ENCODE measurements at places on chromosomes 6 and 20.
A peak's percentile ranks its signal among the peaks of the same experiment; 100 is the strongest.

DNA sequence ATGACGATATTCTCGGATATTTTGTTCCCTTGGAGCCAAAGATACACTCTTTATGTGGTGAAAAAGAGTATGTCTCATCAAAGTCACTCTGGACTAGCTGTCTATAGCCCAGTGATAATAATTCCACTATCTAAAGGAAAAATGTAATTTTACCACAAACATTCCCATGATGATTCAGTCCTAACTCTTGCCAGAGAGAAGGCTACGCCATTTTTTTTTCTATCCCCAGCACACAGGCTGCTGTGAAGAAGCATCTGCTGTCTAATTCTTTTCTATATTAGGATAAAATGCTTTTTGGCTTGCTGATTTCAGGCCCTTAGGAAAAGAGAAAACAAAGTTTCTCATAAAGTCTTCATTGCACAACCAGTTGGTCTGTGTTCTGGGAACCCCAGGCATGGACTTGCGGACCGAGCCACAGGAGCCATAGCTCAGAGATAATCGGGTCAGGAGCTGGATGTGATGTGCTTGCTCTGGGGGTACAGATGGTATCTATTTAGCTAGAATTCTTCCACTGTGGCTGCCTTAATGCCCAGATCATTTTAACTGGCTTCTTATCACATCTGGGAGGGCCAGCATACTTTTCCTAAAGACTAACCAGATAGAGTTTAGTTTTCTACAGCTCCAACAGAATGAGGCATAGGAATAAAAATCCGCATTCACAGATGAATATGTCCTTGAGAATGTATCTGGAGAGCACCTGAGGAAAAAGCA is 683.7 kb upstream of the ID4 start:
- H3K4me3 ChIP-seq = no peak overlapping the region
- H3K4me1 ChIP-seq = peaks cover 5% of the 10 kb centered on the region
- H3K27ac ChIP-seq = peak overlapping the region; percentile 74

DNA sequence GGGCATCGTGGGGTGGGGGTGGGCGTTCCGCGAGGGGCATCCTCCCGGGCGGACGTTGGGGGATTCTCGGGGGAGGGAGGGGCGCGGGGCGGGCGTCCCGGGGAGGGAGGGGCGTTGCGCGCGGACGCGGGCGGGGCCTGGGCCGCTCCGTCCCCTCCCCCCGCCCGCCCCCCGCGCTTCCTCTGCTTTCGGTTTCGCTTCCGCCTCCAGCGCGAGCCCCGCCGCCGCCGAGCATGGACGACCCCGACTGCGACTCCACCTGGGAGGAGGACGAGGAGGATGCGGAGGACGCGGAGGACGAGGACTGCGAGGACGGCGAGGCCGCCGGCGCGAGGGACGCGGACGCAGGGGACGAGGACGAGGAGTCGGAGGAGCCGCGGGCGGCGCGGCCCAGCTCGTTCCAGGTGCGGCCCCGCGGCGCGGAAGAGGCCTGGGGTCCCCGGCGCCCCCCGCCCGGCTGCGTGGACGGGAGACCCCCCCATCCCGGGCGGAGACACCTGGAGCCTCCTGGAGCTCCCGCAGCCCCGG is at the start of gene OGFR:
Gene OGFR (plus strand): TSS at position 209 of the 528 bp plus-strand sequence. CDS start 25 bp downstream, at position 234.
- H3K4me3 ChIP-seq = peak within 1 kb of the TSS; percentile 91
- peaks cover 57% of the 10 kb centered on the region for H3K36me3 ChIP-seq
- H3K27me3 ChIP-seq = no peaks in the 10 kb centered on the region
- peaks cover 41% of the 10 kb centered on the region for H3K4me1 ChIP-seq
- peak; percentile 55 for DNase-seq
- peak within 1 kb of the TSS; percentile 98 for H3K27ac ChIP-seq

GRCh38 chr6:80331522-80331921 is 225.1 kb downstream of the BCKDHB start:
- H3K4me3 ChIP-seq = no peak overlapping the region
- no peaks in the 10 kb centered on the region for H3K36me3 ChIP-seq
- H3K4me1 ChIP-seq = no peaks in the 10 kb centered on the region
- no peaks in the 10 kb centered on the region for H3K27me3 ChIP-seq

DNA sequence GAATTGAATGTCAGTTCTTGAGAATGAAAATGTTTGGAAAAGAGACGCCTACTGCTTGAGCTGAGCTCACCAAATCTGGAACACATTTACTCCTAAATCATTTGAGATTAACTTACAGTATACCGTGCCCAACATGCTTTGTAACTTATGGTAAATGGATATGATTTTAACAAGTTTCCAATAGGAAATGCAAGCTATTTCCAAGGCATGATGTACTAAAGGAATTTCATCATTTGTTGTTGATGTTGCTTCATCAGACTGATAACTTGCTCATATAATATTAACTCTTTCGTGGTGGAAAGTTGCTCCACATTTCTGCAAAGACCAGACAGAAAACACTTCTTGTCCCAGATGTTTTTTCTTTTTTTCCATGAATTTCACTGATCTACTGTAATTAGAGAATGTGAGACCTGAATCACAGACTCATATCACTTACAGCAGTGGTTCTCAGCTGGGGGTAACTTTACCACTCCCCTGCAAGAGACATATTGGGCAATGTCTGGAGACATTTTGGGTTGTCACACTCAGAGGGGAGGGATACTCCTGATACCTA is 116.6 kb upstream of the TRAF3IP2 start:
- no peak overlapping the region for H3K27ac ChIP-seq
- no peak overlapping the region for H3K4me3 ChIP-seq
- H3K27me3 ChIP-seq = no peaks in the 10 kb centered on the region
- H3K4me1 ChIP-seq = peaks cover 31% of the 10 kb centered on the region

DNA sequence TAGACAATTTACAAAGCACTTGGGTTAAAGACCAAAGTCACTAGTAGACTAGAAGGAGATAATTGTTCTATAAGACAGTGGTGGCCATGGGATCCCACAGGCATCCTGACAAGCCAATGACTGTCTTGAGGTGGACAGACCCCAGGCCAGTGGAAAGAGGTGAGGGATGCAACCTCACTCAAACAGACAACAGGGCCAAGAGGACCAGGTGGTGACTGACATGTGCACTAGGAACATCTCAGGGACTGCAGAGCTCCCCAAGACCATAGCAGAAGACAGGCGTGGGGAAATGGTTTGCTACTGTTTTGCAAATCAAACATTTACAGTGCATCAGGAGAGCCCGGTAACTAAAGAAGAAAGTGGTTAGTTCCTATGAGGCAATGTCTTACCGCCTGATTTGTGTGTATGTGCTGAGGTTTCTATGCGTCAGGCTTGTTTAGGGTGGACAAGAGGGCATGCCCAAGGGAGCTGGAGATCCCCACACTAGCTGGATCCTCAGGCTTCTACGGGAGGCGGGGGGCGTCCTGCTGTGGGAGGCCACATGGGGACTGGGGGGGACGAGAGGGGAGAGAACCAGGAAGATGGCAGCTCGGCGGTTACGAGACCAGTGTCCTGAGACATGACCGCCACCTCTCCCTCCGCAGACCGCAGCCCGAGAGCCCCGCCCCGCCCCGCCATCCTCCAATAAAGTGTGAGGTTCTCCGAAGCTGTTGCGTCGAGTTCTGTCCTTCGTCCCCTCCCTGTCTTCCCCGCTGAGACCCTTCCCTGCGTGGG is 623 bp upstream of the MRPS26 start:
- H3K4me3 ChIP-seq = peak overlapping the region; percentile 82
- H3K36me3 ChIP-seq = peaks cover 35% of the 10 kb centered on the region
- H3K27ac ChIP-seq = peak overlapping the region; percentile 94
- H3K4me1 ChIP-seq = peaks cover 26% of the 10 kb centered on the region

DNA sequence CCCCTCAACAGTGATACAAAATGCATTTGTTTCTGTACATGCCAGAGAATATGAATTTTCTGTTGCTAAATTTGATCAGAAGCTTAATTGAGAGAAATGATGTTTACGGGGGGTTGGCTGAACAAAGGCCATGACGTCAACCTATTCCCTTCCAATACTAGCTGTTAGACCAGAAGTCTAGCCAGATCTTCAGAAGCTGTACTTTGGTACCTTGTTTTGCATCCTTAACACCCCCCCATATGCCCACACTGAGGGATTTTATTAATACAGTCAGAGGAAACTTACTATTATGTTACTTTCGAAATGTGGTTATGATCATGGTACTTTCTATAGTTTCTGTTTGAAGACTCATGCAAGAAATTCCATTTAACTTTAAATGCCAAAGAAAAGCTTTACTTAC is 3.1 kb downstream of the NCOA7 start:
- H3K27ac ChIP-seq = peak overlapping the region; percentile 99
- no peaks in the 10 kb centered on the region for H3K27me3 ChIP-seq
- H3K36me3 ChIP-seq = peaks cover 11% of the 10 kb centered on the region
- no peaks in the 10 kb centered on the region for H3K4me1 ChIP-seq
- no peak overlapping the region for H3K4me3 ChIP-seq

DNA sequence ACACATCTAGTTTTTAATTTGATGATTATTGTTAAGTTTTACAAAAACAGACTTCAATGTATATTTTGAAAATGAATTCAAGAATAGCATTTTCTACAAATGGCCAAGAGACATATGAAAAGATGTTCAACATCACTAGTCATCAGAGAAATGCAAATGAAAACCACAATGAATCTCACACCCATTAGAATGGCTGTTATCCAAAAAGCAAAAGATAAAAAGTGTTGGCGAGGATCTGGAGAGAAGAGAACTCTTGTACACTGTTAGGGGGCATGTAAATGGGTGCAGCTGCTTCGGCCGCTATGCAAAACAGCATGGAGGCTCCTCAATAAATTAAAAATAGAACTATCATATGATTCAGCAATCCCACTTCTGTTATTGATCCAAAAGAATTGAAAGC is 185.8 kb upstream of the CCN2 start:
- no peaks in the 10 kb centered on the region for H3K27me3 ChIP-seq
- no peak for DNase-seq
- peaks cover 21% of the 10 kb centered on the region for H3K4me1 ChIP-seq
- no peak overlapping the region for H3K4me3 ChIP-seq
- no peak overlapping the region for H3K27ac ChIP-seq

- no peaks in the 10 kb centered on the region for H3K36me3 ChIP-seq
- DNase-seq = no peak
- no peaks in the 10 kb centered on the region for H3K27me3 ChIP-seq
- no peaks in the 10 kb centered on the region for H3K4me1 ChIP-seq
Measured at GRCh38 chr6:96809119-96809518, 28.2 kb downstream of the GPR63 start.

DNA sequence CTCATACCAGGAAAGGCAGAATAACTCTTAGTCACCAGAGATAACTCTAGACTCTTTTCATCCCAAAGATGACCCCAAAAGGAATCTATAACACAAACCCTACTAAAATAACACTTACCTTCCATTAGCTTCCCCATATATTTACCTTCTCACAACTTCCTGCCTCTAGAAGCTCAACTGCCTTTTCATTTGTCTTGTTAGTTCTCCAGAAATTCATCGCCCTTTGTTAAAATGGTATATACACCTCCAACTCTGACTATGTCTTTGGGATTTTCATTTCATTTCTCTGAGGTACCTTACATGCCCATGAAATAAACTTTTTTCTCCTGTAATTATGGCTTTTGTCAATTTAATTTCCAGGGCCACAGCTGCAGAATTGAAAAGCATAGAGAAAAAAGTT is 33.5 kb downstream of the GCM1 start:
- no peaks in the 10 kb centered on the region for H3K4me1 ChIP-seq
- no peak overlapping the region for H3K27ac ChIP-seq
- no peaks in the 10 kb centered on the region for H3K27me3 ChIP-seq

- DNase-seq = no peak
- H3K27ac ChIP-seq = no peak overlapping the region
- no peak overlapping the region for H3K4me3 ChIP-seq
Measured at GRCh38 chr6:36586606-36587005, 7.6 kb upstream of the SRSF3 start.

GRCh38 chr6:74518035-74518434 is 687.8 kb downstream of the COL12A1 start:
- no peak overlapping the region for H3K27ac ChIP-seq
- H3K36me3 ChIP-seq = no peaks in the 10 kb centered on the region
- no peak overlapping the region for H3K4me3 ChIP-seq
- no peaks in the 10 kb centered on the region for H3K4me1 ChIP-seq
- no peak for DNase-seq

DNA sequence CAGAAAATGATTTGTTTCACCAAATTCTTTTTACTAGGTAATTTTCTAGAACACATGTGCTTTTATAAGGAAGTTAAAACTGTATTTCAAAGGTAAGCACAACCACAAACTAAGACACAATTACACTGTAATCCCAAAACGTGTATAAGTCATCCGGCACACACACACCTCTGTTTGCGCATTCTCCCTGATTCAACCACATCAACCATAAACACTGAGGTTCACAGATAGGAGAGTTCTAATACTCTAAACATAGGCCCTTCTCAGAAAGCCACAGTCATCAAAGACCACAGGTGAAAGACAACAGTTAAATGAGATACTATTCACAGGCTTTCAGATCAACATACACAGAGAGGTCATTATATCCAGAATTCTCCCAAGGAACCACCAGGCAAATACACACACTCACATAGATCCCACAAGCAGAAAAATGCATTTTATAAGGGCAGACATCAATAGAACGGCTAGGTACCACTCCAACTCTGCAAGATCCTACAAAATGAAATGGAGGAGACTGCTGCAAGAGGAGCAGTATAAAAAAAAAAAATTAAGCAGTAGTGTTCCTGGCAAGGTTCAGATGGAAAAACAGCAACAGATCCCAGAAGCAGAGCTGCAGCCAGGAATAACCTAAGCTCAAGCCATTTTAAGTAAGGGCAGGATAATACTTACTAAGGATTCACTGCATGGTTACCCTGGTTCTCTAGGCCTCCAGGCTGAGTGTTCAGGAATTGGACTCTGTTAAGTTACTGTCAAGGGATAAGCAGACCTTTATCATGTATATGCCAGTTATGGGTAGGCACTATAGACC is 6.6 kb upstream of the FBXO9 start:
- DNase-seq = no peak
- no peaks in the 10 kb centered on the region for H3K4me1 ChIP-seq
- no peaks in the 10 kb centered on the region for H3K27me3 ChIP-seq
- no peak overlapping the region for H3K4me3 ChIP-seq
- no peaks in the 10 kb centered on the region for H3K36me3 ChIP-seq
- no peak overlapping the region for H3K27ac ChIP-seq

- H3K4me3 ChIP-seq = no peak overlapping the region
- H3K4me1 ChIP-seq = no peaks in the 10 kb centered on the region
- no peaks in the 10 kb centered on the region for H3K36me3 ChIP-seq
- no peak for DNase-seq
- no peak overlapping the region for H3K27ac ChIP-seq
- no peaks in the 10 kb centered on the region for H3K27me3 ChIP-seq
Measured at GRCh38 chr20:19737025-19737424, 21.0 kb upstream of the RIN2 start.

DNA sequence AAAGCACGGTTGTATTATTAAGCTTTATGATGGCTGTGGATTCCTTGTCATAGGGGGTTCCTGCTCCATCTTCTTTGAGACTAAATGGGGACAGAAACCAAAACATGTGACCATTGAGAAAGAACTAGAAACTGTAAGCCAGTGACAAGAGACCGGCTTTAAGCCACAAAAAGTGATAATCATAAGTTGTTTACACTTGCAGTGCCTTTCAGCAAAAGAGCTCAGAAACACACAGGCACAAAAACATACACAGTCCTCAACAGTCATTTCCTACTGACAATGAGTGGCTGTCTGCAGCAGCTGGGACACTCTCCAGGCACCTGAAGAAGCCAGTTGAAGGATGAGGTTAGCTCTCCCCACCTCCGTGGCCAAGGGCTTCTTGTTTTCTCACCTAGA is 20.0 kb upstream of the UBE2J1 start:
- no peak for DNase-seq
- no peaks in the 10 kb centered on the region for H3K36me3 ChIP-seq
- no peaks in the 10 kb centered on the region for H3K27me3 ChIP-seq
- peak overlapping the region; percentile 46 for H3K27ac ChIP-seq
- H3K4me3 ChIP-seq = no peak overlapping the region

- no peaks in the 10 kb centered on the region for H3K4me1 ChIP-seq
- no peak overlapping the region for H3K27ac ChIP-seq
- no peak for DNase-seq
- H3K27me3 ChIP-seq = no peaks in the 10 kb centered on the region
- no peaks in the 10 kb centered on the region for H3K36me3 ChIP-seq
Measured at GRCh38 chr6:3841066-3841454, 8.1 kb upstream of the FAM50B start.

All from tibial nerve (tissue), 4 donors.